ENCODE measurements at places on chromosomes 7 and 10.

DNA sequence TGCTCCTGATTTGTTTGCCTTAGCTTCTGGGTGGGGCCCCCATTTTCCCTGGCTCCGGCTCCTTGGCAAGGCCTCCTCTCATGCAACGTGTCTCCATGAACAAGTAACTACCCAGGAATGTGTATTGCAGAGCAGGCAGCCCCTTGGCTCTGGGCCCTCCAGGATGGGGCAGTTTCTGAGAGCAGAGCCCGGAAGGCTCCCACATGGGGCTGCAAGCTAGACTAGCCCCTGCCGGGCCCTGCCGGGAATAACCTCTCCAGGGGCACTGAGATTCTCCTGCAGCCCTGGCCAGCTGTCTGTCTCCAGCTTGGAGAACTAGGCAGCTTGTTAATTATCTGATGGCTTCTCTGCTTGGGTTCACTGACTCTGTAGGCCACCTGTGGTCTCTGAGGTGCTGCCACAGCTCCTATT, 184.0 kb upstream of the INHBA start:
- no peak for DNase-seq

DNA sequence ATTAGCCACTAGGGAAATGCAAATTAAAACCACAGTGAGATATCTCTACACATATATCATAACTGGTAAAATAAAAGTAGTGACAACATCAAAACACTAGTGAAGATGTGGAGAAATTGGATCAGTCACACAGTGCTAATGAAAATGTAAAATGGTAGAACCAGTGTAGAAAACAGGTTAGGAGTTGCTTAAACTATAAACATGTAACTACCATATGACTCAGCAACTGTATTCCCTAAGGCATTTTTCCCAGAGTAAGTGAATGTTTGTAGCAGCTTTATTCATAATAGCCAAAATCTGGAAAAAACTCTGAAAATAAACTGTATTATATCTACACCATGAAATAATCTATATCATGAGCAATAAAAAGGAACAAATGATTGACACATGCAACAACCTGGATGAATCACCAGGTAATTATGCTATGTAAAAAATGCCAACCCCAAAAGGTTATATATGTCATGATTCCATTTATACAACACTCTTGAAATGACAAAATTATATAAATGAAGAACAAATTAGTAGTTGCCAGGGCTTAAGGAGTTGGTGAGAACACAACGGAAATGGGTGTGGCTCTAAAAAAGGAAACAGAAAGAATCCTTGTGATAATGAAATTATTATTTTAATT, 22.8 kb downstream of the SLC25A40 start:
- no peak for DNase-seq

- no peak for DNase-seq
Observed at GRCh38 chr7:8564281-8564680, 130.9 kb downstream of the NXPH1 start.

- no peak for DNase-seq
Observed at GRCh38 chr7:47638679-47639315, 56.9 kb upstream of the TNS3 start.

DNA sequence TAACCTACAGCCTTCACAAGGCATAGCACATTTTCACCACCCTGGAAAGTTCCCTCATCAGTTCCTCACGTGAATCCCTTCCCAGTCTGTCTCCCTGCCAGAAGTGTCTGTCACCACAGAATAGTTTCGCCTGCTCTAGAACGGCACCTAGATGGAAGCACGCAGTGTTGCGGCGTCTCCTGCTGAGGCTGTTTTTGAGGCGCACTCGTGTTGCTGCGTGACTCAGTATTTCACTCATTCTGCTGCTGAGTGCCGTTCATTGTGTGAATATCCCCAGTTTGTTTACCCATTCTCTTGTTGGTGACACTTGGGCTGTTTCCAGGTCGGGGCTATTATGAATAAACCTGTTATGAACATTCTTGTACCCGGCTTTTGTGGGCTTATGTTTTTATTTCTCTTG, 12.8 kb downstream of the NOS3 start:
- no peak for DNase-seq

DNA sequence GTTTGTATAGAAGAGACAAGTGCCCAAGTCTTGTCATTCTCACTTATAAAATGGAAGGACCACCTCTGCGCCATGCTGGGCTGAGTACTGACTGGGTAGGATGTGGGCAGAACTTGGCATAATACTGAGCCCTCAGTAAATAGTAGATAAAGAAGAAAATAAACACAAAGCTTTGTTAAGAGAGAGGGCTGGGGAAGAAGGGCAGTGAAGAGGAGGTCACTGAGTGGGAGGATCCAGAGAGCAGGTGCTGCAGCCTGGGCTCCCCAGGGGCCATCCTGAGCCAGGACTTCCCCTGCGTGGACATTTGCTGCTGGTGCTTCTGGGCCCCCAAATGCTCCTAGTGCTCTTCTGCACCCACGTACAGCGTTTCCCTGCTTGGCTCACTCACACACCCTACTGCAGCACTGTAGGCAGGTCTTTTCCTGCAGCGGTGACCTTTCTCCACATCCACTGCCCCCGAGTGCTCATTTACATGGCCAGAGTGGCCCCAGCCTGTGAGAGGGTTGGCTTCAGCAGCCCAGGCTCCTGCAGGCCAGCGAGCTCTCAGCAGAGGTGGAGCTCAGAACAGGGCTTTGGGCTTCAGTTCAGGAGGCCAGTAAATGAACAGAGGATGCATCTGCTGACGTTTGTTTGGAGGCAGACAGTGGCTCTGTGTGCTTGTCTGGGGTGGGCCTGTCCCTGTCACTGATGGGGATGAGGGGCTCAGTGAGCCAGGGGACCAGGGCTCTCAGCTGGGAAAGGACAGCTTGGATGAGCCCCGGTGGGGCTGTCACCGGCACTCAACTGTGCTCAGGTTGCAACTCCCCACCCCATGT, 164.6 kb downstream of the ADARB2 start:
- DNase-seq = no peak

GRCh38 chr7:2597273-2597640, 34.5 kb upstream of the TTYH3 start:
- no peak for DNase-seq

- no peak for DNase-seq
Observed at GRCh38 chr10:110447886-110448285, 49.8 kb upstream of the DUSP5 start.

- DNase-seq = no peak
Observed at GRCh38 chr10:56633876-56634452, 272.9 kb upstream of the ZWINT start.

DNA sequence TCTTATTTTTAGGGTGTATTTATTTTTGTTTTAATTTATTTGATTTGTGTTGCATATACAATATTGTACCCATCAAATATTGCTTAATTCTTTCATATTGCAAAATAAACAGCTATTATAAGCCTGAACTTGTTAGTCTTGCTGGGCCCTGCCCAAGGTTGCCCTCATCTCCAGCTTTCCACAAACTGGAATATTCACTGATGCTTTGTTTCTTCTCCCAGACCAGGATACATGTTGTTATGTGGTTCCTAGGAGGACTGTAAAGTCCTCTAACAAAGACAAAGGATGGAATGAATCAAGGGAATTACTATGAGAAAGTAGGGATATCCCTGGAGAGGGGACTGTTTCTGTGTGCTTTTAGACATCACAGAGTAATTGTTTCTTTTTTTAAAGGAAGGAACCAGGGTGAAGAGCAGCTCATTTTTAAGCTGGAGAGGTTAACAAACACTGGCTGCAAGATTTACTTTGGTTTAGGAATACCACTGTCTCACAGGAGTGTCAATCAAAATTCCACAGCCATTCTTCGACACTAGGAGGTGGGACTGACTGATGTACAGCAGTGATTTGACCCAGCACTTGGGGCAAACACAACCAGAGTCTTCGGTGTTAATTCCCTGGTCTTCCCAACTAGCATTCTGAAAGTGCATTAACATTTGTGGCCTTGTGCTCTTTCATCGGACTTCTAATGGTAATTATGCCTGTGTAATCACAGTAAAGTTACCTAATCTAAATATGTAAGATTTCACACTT, 14.8 kb upstream of the CD36 start:
- DNase-seq = no peak

DNA sequence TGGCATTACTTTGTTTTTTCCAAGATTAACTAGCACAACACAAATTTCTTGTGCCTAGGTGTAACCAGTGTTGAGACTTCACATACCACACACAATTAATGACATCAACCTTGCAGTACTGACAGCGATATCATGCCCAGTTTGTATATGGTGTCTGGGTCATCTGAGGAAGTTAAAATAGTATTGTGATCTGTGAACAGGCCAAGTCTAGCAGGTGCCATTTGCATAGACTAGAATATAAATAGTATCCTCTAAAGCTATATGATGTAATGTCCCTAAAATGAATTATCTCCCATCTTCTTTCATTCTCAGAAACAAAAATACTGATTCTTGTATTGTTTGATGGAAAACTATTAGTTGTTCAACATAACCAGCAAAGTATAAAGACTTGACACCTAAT, 175.8 kb upstream of the KAT6B start:
- DNase-seq = no peak

GRCh38 chr10:108112218-108112617, 947.7 kb upstream of the SORCS1 start:
- DNase-seq = no peak

DNA sequence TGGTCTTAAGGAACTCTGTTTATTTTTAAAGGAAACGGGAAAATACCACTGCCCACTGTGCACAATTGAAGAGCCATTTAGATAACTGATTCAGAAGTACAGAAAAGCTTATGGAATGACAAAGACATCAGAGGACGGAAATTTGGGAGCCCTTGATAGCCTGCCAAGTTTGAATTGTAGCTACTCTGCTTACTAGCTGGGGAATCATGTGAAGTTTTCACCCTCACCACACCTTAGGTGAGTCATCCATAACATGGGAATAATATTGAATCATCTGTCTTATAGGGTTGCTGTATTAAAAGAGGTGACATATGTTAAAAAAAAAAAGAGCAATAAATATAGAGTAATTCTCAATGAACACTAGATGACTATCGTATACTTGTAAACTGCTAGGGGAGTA, 1104.2 kb downstream of the GATA3 start:
- no peak for DNase-seq

DNA sequence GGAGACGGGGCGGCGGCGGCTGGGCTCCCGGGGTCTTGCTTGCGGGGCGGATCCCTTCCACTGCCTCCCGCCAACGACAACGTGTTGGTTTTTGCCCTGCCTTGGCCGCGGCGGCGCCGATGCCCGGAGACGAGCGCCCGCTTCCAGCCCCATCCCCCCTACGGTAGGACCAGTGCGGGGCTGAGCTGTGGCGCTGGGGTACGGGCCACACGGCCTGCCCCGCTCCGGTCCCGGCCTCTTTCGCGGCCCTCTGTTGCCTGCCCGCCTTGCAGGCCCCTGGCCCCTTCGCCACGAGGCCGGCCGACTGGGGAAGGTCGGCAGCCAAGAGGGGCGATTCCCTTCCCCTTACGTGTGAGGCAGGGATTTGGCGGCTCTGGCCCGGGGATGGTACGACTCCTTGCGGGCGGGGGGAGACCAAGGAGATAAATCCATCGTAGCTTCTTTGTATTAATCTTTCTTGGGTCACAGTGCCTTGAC, 488 bp downstream of the EIF4H start:
- DNase-seq = no peak

DNA sequence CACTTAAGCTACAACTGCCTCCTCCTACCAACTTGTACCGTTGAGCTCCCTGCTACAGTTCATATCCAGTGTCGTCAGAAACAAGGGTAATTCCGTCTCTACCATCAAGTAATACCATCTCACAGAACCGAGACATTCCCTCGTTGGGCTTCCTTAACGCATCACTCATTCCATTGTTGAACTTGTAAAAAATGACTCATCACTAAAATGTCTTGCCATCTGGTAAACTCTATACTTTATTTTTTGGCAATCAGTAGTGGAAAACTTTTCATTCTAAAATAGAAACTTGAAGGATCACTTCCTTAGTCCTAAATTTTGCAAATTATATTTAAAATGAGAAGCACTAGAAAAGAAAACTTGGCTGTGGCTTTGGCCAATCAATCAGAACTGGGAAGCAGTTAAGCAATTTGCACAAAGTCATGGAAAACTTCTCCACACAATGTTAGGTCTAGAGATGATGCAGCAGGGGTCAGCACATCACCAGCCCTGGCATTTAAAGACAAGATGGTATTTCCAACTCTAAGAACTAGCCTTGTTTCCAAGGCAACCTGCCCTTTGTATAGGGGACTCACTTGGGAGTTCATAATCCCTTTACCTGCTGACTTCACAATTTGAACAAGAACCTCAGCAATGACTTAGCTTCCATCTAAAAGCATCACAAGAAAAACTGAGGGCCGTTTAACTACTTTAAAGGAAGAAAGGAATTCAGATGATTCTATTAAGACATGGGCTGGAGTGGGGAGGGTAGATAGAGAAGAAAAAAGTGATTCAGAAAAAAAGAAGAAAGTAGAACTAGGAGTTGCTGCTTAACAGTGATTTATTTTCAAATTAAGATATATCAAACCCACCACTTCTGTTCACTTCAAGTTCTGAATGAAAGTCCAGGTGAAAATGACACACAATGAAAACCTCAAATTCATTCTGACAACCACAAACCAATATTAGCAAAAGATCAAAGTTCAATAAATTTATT, 288.1 kb downstream of the PARD3 start:
- no peak for DNase-seq

- no peak for DNase-seq
Observed at GRCh38 chr7:123367484-123368122, 166.8 kb downstream of the IQUB start.

DNA sequence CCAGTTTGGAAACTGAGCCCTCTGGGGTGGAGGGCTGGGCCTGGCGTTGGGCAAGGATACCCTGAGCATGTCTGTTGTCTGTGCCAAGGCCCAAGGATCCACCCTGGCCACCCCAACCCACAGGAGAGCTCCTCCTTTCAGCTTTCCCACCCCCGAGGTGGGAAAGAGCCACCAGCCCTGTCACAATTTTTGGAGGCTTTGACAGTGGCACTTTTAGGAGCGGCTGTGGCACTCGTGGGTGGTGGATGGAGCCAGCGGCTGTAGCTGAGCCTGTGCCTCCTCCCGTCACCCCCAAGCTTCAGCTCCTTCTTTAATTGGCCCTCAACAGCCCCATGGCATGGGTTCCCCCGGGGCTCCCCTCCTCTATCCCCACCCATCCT, 18.2 kb upstream of the ZNF862 start:
- DNase-seq = no peak

DNA sequence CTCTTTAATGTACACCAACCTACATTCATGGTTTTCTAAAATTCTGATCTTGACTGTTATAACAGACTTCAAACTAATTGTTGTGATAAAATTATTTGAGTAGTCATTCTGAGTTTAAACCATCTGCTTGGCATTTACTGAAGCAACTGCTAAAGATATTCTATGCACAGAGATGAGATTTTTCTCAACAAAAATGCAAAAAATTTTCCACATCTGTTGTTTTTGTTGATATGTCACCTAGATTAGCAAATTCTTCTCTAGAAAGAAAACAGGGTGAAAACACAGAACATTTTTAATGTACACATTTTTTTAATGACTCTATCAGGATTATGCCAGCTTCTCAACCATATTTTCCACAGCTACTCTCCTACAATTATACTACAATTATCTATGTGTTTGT, 42.7 kb downstream of the ARHGAP12 start:
- no peak for DNase-seq

DNA sequence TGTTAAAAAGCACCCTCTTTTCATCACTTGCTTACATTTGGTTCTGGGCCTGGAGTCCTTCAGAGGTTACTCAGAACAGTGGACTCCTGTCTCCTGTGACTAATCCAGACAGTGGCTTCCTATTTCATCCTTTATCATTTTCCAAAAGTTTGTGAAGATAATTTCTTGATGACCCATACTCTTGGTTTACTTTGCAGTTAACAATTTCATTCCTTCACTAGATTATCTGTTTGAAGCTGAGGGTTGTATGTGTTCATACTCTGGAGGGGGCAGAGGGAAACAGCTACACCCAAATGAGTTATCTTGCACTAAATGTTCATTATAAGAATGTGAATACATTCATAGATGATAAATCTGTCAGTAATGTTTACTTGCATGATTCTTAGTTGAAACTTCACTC, 124.7 kb downstream of the ZNF248 start:
- DNase-seq = no peak
